ENCODE measurements at places on chromosomes 12 and 14.

- no peak for DNase-seq
These were observed 37.0 kb upstream of the INF2 start for GRCh38 chr14:104652386-104652785.

DNA sequence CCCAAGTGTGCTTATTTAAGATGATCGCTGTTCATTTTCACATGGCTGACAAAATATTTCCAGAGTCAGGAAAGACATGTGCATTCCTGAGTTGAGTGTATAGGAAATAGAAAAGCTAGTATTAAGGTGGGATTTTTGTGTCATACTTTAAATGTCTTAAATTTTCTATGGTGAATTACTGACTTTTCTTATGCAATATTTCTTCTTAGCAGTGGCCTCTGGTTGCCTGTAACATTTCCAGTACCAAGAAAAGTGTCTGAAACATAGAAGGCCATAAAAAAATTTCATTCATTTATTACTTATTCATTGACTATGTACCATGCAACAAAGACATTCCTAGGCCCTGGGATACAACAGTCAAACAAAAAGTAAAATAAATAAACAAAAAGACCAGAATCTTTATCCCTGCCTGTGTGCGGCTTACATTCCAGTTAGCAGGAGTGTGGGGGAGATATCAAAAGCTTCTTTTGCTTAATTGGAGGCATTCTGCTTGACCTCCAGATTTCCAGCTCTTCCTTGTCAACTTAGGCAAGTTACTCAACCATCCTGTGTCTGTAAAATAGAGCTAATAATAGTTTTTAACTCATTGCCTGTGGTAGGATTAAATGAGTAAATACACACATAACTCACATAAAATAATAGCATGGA, 216.3 kb upstream of the FLRT2 start:
- no peak for DNase-seq

GRCh38 chr14:84403585-84403984, 1126.4 kb upstream of the FLRT2 start:
- no peak for DNase-seq

DNA sequence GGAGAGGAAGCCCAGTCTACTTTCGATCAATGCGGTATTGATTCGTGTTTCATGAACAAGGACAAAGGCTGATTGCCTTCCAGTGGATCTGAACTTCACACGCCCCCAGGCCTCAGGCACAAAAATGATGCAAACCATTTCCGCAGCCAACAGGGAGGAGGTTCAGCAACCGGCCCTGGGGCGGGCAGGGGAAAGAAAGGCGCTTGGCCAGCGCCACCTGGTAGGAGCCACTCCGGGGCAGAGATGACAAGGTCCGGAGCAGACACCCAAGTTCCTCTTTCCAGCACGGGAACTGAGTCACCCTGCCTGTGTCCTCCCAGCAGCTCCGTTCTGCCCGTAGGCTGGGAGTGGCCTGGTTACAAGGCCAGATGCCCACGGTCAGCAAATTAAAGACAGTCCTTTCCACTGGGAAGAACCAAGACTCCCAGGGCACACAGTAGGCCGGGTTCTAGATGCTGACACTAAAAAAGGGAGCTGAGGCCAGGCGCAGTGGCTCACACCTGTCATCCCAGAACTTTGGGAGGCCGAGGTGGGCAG, 136.3 kb downstream of the SCARB1 start:
- peak; percentile 92 for DNase-seq

DNA sequence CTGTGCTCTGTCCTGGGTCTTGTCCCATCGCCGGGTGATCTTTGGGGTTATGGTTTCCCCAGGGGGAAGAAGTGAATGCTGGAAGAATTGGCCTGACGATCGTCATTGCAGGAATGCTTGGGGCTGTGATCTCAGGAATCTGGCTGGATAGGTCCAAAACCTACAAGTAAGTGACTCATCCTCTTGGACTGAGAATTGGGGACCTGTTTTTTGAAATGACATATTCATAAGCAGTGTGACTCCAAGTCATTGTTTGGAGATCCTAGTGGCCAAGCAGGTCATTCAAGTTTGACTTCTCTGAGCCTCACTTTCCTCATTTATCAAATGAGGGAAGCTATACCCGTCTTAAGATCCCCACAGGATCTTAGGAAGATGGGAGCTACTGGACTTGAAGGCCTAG, 25.8 kb downstream of the ERG28 start:
- DNase-seq, result no peak

DNA sequence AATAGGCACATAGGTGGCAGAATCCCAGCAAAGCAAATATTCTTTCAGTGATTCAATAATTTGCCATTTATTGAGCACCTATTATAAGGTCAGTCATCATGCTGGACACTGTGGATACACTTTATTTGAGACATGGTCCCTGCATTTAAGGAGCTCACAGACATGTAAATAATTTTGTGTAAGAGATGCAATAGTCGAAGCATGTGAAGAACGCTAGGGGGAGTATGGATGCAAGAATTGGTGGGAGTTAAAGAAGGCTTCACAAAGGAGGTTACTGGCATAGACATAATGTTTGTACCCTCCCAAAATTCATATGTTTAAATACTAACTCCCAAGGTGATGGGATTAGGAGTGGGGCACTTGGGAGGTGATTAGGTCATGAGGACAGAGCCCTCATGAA, 260.6 kb upstream of the GARIN6 start:
- peak; percentile 54 for DNase-seq

DNA sequence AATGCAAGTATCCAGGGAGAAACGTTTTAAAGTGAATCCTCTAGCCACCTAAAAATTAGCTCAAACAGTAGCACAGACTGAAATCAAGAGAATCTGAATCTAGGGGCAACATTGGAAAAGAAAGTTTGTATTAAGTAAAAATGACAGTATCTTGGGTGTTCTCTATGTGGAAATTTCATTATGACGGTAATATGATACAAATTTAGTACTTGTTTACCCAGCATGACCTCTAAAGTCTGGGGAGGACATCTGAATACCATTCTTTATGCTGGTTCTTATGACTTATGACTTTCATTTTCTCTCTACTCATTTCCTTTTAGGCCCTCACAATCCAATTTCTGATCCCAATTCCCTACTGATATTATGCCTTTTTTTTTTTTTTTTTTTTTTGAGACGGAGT, 14.0 kb downstream of the GTSF1 start:
- no peak for DNase-seq

- peak; percentile 82 for DNase-seq
These were observed 135.2 kb upstream of the PDE3A start for GRCh38 chr12:20232931-20233675.

- DNase-seq, result peak; percentile 76
These were observed 2.0 kb downstream of the SP1 start for GRCh38 chr12:53381731-53382630.

- no peak for DNase-seq
These were observed 9.5 kb upstream of the CRADD start for GRCh38 chr12:93667672-93668071.

DNA sequence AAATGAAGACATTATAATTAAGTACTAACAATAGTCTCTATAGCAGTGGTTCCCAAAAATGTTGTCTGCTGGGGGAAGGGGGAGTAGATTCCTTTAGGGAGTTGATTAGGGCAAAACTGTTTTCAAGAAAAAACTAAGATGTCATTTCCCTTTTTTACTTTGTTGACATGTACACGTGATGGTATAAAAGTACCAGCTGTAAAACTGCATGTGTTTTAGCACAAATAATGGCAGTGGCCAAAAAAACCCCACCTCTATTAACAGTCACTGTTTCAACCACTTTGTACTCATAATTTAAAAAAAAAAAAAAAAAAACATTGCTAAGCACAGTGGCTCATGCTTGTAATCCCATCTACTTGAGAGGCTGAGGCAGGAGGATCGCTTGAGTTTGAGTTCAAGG, 61.7 kb downstream of the PPP1R12A start:
- no peak for DNase-seq

DNA sequence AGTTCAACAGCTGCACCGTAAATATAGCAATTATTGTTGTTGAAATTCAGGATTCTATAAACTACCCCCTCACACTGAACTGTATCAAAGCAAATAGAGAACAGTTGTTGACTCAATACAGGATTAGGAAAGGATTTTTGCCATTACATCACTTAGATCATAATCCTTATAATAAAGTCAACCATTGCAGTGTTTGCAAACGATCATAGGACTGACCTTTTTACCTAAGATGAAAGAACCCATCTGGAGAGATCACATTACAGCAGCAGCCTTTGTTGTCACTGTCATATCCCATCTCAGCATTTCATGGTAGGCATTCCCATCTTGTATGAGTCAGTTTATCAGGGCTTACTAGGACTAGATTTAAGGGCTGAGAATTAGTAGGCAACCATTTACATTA, 96.1 kb downstream of the IPO8 start:
- no peak for DNase-seq

- no peak for DNase-seq
These were observed 32.6 kb upstream of the ESRRB start for GRCh38 chr14:76343386-76343785.

GRCh38 chr14:34593740-34594375, 36.1 kb downstream of the SNX6 start:
- no peak for DNase-seq

- DNase-seq, result no peak
These were observed 427.7 kb downstream of the FUT8 start for GRCh38 chr14:65840118-65840751.

DNA sequence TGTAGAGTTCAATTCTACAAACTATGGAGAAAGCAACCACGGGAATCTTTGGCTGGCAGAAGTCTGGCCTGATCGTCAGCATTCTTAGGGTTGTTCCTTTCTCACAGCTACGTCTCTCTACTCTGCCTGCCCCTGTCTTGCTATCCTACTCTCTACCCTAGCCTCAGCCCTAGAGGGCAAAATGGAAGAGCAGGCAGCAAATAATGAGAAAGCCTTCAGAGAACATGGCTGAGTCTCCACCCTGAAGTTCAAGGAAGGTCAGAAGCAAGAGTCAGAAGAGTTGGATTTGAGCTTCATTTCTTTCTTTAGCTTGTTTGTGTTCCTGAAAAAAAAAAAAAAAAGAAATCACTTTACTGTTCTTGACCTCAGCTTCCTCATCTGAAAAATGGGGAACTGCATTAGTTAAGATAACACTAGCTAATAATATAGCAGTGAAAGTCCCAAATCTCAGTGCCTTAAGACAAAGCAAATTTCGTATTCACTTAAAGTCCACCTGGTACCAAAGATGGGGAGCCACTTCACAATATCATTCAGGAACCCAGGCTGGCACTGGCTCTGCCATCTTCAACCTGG, 50.2 kb upstream of the CCND2 start:
- no peak for DNase-seq

- peak; percentile 68 for DNase-seq
These were observed 11.9 kb upstream of the SERPINA4 start for GRCh38 chr14:94548999-94549985.

GRCh38 chr14:51780741-51781140, 79.7 kb upstream of the GNG2 start:
- DNase-seq, result no peak

DNA sequence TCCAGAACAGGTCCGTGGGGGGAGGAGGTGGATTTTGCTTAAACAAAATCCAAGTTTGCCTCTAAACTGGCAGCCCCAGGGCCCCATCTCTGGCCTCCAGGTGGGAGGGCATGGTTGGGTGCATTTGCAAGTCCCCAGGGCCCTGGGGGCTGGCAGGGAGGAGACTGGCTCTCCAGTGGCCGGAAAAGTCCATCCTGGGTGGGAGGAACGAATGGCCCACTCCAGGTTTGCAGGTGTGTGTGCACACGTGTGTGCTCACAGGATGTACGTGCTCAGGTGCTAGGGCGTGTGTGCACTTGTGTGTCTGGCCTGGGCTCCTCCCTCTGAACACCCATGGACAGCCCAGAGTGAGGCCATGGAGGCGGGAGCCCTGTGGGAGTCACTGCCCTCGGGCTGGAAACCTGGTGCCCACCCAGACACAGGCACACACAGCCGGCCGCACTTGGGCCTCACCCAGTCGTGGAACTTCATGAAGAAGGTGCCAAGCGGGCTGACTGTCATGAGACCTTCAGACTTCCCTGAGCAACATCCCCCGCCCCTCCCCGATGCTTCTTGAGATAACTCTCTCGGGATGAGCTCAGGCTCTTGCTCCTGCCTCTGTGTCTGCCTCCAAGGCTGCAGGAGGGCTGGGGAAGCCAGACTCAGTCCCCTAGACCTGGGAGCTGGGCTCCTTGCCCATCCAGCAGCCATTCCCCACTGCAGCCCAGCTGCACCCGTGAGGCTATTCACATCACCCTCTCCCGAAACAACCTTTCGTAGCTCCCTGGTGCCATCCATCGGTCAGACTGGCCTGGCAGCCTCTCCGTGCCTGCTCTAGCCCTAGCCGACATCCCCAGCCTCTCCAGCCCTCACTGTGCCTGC, 9.4 kb downstream of the AHNAK2 start:
- no peak for DNase-seq

DNA sequence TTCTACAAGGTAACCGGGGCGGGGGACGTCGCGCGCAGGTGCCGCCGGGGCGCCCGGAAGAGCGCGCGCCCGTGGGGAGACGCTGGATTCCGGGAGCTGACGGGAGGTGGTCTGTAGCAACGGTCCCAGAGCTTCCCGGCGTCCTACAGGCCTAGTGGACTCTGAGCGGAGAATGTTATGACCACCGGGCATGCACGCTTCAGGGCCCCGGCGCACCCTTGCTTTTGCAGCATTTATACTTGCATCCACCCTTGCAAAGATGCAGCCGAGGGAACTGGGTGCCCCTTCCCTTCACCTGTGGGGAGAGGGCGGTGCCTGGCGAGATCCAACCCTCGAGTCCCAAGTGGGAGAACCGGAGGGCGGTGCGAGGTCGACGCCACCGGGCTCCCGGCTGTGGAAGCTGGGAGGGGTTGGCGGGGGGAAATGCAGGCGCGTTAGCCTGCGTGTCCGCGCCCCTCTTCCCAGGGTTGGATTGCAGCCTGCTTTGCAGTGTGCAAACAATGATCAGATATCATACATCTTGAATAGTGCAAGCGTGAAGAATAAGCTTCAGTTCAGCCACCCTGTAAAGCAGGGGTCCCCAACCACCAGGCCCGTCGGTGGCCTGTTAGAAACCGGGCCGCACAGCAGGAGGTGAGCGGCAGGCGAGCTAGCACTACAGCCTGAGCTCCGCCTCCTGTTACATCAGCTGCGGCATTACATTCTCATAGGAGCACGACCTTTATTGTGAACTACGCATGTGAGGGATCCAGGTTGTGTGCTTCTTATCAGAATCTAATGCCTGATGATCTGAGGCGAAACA, 576 bp downstream of the ERP29 start:
- DNase-seq, result peak; percentile 76

DNA sequence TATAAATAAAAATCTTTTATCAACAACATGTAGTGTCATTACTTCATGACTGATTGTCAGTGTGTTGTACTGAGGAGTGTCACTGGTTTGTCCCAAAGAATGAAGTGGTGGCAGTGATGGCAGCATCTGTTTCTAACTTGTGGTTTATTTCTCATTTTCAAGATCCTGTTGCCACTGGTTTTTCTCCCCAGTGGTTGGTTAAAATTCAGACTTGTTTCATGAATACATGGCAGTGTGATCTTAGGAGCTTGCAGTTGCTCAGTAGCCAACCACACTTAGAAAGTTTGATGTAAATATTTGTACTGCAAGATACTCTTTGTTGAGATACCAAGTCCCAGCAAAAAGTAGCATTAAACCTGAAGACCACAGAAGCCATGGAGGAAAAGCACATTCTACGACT, 69.8 kb downstream of the PLEKHA5 start:
- DNase-seq, result peak; percentile 10

DNA sequence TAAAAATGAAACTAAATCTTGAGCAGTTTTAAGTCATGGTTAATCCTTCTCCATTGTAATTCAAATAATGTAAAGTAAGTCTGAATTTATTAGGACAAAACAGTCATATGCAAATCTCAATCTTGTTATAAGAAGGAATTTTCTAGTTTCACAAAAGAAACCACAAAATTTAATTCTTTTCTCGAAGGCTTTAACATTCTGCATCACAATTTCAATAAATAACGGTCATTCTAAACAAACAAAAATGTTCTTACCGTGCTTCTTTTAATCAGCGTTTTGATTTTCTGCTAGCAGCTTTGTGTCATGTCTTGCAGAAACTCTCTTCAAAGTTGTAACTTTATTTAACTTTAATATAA, 225 bp downstream of the CLEC2B start:
- DNase-seq, result no peak
